ENCODE measurements at places on chromosomes 5 and 9.

DNA sequence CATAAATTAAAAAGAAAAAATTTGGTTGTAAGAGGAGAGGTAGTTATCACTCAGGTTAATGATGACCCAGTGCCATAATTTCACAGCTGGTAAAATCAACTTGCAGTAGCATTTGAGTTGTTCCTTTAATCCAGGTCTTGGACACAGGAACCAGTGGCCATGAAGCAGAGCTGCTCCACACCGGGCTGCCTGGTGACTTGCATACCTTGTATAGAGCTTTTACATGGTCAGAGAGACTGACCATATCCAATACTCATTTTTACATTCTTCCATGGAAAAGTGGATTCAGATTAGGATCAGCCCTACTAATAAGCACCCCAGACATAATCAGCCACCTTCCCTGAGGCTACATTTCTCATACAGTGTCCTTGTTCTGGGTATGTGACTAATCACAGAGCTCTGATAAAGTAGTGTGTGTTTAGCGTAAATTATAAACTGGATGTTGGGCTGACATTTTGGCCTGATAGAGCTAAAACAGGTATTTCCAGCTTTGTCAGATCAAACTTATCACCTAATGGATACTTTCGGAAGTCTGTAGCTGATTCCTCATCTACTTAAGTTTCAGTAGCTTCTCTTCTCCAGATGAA lies 77.0 kb upstream of the ZSWIM6 start:
- no peak for DNase-seq

GRCh38 chr9:4836676-4837075 lies 43.9 kb downstream of the RCL1 start:
- DNase-seq = no peak

- DNase-seq = no peak
These were observed 170.5 kb downstream of the ARHGEF28 start for GRCh38 chr5:73796164-73797131.

DNA sequence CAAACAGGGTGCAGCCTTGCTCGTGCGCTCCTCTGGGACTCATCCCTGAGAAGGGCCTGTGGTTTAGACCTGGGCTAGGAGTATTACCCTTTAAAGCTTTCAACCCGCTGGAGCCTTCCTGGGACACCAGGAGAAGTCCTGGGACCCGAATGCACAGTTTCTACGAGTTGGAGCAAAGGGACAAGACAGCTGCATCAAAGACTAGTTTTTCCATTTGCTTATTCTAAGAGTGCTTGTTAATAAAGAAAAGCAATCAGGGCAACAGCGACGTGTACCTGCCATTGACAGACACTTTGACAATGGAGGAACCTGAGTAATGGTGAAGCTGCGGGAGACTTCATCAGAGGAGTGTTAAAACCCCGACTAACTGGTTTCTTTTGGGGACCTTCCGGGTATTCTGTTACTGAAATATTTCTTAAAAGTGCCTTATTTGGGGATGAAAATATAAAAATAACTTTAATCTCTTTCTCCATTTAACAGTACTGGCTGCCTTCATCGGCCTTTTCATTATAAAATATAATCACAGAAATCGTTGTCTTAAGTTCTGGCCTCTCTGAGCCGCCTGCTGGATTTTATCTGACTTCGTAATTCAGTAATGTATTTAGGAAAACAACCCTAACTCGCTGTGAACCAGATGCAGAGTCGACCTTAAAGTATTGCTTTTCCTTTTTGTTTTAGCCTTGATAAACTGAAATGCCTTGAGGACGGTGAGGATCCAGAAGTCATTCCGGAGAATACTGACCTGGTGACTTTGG lies 732 bp downstream of the SNAPC3 start:
- peak; percentile 29 for DNase-seq

GRCh38 chr5:97529354-97529985 lies 346.4 kb upstream of the RIOK2 start:
- DNase-seq = no peak

GRCh38 chr5:100644185-100644584 lies 109.0 kb downstream of the FAM174A start:
- no peak for DNase-seq
